ENCODE measurements at places on chromosomes 1 and 21.

DNA sequence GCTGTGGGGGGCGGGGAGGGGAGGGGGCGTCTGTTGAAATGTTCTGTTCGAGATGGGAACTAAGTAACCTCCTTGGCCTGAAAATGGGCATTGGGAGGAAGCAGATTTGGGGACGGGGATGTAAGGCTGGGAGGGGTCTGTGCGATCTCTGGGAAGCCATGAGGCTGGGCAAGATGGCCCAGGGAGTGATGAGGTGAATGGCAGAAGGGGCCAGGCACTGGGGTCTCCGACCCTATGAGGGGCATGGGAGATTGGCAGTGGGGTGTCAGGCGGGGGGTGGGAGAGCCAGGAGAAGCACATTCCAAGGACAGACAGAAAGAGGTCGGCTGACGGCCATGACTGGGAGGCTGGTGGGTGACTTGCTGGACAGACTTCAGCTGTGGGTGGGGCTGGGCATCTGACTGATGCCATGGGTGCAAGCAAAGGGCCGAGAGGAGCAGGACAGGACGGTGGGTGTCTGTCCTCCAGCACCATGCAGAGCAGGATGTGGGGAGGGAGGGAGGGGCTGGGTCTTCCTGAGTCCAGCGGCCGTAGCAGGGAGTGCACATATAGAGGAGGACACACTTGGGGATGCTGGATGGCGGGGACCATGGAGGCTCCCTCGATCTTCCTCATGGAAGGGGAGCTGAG lies 30.0 kb upstream of the COL18A1 start:
- no peak for DNase-seq

DNA sequence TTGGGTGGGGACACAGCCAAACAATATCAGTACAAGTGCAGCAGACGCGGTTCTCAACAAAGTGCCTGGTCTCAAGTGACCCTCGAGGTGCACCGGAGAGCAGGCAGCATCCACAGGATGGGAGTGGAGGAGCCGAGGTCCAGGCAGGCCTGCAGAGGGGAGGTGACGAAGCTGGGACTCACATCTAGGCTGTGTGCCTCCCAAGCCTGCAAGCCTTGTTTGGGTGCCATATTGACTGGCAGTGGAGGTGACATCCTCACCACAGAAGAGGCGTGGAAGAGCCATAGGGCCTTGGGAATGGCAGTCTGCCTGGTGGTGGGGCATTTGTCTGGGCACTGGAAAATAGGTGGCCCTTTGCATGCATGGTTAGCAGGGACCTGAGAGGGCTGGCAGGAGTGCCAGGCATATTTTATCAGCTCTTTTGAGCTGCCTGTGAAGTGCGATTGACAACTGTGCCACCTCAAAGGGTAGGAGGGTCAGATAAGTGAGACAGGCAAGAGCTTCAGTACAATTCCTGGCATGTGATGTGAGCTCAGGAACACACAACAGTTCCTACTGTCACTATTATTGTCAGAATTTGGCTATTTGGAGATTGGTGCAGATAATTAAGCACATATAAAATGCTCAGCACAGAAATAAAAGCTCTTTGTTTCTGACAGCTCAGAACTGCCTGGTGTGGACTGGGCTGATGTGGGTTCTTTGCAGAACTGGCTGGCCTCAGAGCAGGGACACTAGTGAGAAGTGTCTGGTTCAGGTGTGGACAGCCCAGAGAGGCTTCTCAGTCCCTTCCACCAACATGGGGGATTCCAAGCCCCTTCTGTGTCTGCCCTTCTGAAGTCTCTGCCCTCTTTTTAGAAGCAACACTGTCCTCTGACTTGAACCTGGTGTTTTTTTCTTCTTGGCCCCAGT lies 347.6 kb upstream of the AJAP1 start:
- no peak for DNase-seq

- peak; percentile 10 for DNase-seq
Measured at GRCh38 chr1:228100822-228101613, 2.1 kb downstream of the C1orf35 start.

DNA sequence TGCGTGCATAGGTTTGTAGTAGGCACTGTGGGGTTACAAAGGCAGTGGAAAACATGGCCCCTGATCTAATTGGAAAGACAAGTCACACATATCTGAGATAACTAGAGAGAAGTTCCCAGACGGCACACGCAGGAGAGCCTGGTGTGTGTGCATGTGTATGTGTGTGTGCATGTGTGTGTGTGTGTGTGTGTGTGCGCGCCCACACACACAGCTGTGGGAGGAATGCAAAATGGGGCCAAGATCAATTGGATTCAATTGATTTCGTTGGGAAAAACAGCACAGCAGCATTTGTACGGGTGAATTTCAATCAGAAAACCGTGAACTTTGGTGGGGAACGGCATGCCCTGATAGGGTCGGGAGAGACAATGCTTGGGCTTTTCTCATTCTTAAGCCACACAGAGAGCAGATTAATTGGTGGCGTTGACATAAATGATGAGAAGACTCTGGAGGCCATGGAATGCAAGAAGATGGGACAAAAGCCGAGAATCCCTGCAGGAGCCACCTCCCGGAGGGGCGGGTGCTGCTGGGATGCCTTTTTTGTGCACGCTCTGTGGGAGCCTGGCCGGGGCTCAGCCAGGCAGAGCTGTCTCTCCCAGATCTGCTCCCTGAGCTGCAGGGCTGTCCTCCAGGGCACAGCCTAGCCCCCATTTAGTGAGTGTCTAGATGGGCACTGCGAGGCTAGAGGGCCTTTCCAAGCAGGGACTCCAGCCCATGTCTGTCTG lies 322.0 kb downstream of the CAMTA1 start:
- no peak for DNase-seq

DNA sequence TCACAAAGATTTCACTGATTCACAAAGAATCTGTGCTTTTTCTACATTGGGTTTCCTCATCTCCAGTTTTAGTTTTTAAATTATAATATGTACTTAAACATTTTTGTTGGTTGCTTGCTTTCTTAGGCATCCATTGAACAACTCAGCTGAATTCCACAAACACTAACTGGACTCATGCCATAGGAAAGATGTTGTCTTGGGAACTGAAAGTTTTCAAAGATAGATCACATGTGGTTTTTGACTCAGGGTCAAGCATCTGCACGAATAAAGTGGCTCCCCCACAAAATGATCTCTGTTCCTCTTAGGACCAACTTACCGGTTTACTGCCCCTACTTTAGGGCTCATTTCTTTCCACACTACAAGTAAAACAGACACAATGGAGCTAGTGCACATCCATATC lies 3.1 kb upstream of the KRTAP21-1 start:
- DNase-seq: no peak

DNA sequence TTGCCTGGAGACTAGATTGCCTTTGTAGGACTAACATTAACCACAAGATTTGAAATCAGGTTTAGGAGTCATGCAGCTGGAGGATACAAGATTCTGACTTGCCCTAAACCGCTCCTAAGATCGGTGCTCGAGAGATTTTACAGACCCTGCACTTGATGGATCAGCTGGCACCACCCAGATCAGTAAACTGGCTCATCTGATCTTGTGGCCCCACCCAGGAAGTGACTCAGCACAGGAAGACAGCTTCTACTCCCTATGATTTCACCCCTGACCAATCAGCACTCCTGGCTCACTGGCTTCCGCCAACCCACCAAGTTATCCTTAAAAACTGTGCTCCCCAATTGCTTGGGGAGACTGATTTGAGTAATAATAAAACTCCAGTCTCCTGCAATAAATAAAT lies 876 bp upstream of the CATSPERE start:
- DNase-seq: no peak

- DNase-seq: no peak
Measured at GRCh38 chr1:25658791-25659431, 42.3 kb downstream of the MAN1C1 start.

DNA sequence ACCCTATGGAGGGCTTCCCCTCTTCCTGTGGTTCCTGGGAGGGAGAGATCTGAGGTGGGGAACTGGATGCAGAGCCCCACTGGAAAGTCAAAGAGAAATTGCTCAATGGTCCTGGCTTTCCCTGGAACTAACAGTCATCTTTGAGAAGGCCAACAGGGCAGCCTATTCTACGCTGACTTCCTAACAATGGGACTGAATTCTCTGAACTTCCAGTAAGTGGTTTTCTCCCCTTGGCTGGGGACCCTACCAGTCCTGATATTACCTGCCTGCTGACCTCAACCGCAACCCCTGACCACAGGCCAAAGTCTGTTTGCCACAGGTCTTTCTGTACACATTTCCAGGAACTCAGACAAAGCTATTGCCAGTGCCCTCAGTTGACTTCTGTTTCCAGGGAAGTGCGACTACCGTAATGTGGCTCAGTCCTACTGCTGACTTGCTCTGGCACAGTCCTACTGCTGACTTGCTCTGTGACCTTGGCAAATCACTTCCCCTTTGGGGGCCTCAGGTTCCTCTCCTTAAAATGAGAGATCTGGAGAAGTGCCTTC lies 55.3 kb downstream of the C8B start:
- no peak for DNase-seq

DNA sequence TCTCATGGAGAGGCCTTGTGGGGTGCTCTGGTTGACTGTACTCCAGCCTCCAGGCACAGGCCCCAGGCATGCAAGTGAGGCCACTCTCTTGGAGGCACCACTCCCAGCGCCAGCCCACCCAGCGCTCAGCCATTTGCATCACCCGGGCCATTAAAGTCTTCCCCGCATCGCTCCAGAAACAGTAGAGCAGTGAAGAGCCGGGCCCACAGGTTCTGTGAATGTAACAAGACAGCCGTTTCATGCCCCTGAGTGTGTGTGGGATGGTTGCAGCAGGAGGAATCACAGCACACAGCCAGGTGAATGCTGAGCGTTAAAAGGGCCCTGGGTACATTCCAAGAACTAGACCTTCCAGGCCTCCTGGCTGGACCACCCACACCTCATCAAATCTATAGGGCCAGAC lies 19.0 kb upstream of the CD2 start:
- no peak for DNase-seq

GRCh38 chr1:16967095-16967575 lies 13.3 kb downstream of the MFAP2 start:
- no peak for DNase-seq

DNA sequence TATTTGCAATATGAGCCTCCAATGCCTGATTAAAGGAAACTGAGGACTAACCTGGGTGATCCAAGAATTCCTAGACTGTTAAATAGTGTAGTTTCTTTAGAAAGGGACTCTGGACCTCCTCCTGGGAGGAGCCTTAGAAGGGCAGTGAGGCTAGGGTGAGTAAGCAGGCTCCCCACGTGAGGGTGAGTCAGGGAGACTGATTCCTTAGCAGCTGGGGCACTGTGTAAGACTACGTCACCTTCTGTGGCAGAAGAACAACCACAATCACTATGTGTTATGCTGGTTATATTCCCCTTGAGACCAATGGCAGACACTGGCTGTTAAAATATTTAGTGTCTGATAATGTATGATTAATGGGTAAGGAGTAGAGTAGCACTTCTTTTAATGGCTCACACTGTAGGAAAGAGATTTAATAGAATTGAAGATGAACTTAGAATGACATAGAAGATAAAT lies 53.3 kb upstream of the SYT14 start:
- DNase-seq: no peak

DNA sequence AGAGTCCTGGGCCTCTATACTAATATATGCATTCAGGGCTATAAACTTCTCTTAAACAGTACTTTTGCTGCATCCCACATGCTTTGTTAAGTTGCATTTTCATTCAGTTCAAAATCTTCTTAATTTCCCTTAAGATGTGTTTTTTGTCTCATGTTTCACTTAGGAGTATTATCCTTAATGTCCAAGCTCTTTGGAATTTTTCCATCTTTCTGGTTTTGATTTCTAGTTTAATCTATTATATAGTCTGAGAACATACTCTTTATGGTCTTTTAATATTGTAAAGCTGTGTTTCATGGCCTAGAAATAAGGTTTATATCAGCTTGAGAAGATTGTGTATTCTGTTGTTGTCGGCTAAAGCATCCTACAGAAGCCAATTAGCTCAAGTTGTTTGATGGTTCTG lies 1041.8 kb downstream of the PLA2G4A start:
- no peak for DNase-seq

- DNase-seq: no peak
Measured at GRCh38 chr21:46078978-46079351, 18.9 kb upstream of the COL6A2 start.

DNA sequence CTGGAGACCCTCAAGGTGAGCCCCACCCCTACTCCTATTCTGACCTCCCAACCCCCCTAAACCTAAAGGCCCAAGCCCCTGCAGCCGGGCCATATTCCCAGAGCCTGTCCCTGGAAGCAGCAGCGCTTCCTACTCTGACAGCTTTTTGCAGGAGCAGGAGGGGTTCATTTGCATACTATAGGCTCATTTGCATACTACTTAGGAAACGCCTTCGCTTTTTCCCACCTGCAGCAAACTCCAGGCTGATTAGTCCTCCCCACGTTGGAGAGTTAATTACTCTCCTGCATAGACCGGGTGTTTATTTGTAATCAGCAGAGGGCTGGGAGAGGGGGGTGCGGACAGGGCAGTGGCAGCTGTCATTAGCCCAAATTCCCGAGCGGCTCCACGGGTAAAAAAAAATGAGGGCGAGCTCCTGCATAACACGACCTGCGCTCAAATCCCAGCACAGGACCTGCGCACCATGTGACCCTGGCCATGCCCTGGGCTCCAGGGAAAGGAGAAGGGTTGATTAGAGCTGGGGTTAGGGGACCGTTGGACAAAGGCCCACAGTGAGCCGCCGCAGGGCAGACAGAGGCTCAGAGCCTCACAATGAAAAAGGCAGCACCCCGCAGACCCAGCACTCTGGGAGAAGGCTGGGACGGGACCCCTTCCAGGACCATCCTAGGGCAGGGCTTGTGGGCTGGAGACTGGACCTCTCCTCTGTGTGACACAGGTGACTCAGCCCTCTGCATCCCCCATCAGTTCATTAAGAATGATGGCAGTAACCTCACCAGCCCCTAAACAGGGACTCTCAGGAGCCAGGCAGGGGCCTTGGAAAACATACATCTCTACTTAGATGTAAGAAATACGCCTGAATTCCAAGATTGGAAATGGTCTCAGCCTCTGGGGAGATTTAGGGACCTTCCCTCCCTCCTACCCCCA lies 9.9 kb upstream of the C1QA start:
- no peak for DNase-seq

DNA sequence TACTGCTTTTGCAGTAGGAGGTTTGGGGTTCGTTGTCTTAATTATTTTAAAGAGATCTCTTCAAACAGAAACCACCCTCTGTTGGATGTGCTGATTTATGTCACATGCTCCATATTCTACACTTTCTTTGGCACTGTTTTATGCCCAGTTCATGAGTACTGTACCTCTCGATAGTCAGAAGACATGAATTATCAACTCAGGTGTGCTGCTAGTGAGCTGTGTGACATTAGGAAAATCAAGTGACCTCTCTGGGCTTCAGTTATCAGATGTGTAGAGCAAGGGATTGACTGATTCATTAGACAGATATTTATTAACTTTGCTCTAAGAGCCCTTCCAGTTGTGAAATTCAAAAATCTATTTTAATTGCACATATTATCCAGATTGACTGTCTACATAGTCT lies 2.1 kb upstream of the AHCTF1 start:
- no peak for DNase-seq

DNA sequence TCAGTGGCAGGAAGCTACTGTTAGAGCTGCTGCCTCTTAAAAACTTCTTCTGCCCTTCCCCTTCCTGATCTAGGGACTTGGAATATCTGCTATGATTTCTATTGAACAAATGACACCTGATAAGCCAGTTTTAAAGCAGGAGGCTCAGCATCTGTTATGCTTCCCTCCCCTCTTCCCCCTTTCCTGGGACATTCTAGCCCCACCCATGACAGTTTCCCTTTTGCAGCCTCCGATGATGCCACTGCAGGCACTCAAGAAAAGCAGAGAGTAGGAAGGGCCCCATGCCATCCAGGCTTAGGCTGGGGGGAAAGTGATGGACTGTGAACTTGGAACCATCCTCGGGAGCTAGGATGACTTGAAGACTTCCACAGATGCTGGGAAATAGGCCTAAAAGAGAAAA lies 15.1 kb upstream of the EPB41 start:
- no peak for DNase-seq

- no peak for DNase-seq
Measured at GRCh38 chr1:229368347-229368746, 25.5 kb upstream of the CCSAP start.

GRCh38 chr1:206833106-206833680 lies 32.2 kb upstream of the IL20 start:
- DNase-seq: no peak
